ENCODE measurements at places on chromosomes 2 and 18. TPM values are rescaled to one million over a fixed set of nuclear protein-coding genes. Genes with fewer than 3 reads are reported as not detected.

DNA sequence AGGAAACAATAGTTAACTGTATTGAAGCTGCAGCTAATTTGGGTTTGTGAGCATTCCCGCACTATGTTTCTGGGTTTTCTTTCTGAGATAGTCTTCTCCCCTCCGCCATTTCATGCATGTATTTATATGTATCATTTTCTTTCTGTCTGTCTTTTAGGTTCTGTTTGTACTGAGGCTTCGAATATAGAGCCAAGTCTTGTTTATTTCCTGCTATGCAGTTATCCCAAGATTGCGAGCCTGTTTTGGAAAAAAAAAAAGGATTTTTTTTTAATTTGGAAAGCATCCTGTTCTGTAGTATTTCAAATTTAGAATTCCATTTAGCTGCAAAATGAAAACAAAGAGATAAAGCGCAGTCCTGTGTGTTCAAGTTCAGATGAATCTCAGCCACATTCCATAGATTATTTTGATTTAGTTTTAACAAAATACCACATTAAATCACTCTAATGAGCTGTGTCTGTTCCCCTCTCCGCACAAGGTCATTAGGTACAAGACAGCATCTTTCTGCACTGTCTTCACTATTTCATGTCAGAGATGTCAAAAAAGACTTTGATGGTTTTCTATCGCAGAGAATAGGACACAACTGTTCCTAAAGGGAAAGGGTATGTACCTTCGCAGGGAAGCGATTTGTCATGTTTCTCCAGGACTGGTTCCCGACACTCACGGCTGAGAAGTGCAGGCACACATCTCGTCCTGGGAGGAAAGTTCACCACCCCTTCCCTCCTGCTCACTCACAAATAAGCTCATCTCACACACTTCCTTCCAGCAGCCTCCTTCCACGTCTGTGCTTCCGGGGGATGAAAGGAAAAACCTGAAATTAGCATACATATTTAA, 443.4 kb downstream of the ZNF516 start:
- DNase-seq: no peak

The TMEM163 gene
- 0.46 TPM for total RNA-seq

GRCh38 chr2:75333646-75334045, 134.3 kb upstream of the TACR1 start:
- DNase-seq: no peak

- DNase-seq: no peak
These were observed 121.8 kb downstream of the MEMO1 start for GRCh38 chr2:31889044-31889443.

GRCh38 chr2:71186973-71187372, 39.9 kb downstream of the PAIP2B start:
- no peak for DNase-seq

- no peak for DNase-seq
These were observed 405.1 kb upstream of the CWC22 start for GRCh38 chr2:180412219-180412618.

GRCh38 chr2:64414736-64415435, 39.1 kb upstream of the LGALSL start:
- DNase-seq: no peak

DNA sequence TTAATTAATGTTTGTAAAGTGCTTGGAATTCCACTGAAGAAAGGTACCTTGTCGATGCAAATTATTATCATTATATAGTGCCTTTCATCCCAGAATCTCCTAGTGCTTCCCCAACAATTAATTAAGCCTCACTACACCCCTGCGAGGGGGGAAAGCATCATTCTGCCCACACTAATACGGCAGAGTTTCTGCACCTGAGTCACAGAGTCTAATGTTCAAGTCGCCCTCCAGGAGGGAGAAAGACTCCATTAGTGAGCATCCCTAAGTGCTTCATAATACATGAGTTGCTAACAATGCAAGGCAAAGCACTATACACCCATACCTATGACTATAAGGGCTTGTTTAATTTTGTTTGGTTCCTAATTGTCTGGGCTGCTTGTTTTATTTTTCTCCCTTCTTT, 25.4 kb upstream of the NRP2 start:
- DNase-seq: no peak

GRCh38 chr2:37581433-37581832, 90.0 kb downstream of the CDC42EP3 start:
- DNase-seq: no peak

DNA sequence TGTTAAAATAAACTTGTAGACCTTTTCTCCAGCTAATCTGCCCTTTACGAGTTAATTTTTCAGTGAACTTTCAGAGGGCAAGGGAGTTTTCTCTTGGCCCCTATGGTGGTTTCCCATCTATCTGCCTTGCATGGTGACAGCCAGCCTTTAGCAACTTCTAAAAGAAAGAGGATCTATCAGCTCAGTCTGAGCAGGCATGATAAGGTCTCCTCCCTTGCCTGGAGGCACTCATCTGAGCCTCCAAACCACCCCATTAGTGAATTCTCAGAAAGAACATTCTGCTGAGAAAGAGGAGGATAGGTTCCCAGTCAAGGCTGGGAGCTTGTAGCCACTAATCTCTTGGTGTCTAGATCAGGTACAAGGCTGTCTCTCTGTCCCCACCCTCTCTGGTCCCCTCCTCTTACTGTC, 10.7 kb upstream of the GYPC start:
- DNase-seq: no peak

The PARD3B gene
- total RNA-seq: 7.8 TPM

DNA sequence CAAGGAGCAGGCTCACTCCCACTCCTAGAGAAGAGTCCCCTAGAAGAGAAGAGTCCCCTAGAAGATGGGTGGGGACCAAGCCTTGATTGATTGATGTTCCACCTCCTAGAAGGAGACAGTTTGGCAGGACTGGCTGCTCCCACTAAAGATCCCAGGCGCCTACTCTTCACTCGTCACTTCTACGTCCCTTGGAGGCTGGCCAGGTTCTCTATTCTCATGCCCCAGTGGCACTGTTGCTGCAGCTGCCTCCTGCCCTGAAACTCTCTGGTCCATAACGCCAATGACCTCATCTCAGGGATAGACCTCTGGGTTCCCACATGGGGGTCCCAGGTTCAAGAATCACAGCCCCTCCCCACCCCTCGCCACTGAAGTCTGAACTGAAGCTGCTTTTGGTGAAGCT, 2.5 kb upstream of the SP140L start:
- DNase-seq: no peak

DNA sequence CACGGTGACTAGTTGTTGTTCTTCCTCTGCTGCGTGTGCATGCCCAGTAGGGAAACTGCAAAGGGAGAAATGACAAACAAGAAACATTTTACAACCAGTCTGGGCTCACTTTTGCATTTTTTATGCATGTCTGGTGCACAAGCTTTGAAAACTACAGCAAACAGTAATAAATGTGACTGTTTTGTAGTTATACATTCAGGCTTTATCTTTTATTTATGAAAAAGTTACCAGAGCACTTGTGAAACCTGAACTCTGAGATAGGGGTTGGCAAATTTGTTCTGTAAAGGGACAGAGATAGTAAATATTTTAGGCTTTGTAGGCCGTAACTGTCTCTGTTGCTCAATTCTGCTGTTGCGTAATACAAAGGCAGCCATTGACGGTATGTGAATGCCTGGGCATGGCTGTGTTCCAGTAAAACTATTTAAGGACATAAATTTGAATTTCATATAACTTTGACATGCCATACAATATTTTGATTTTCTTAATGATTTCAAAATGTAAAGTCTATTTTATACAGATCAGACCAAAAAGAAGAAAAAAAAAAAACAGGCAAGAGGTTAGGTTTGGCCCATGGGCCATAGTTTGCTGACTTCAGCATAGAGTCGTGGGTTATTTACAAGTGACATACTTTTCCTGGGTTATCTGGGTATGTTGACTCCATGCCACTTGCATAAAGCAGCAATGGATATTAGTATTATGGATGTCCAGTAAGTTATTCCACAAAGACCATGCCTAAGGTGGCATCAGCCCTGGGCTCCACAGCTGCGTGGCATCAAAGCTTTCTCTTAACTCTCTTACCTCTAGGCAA, 53.6 kb upstream of the EML6 start:
- no peak for DNase-seq

DNA sequence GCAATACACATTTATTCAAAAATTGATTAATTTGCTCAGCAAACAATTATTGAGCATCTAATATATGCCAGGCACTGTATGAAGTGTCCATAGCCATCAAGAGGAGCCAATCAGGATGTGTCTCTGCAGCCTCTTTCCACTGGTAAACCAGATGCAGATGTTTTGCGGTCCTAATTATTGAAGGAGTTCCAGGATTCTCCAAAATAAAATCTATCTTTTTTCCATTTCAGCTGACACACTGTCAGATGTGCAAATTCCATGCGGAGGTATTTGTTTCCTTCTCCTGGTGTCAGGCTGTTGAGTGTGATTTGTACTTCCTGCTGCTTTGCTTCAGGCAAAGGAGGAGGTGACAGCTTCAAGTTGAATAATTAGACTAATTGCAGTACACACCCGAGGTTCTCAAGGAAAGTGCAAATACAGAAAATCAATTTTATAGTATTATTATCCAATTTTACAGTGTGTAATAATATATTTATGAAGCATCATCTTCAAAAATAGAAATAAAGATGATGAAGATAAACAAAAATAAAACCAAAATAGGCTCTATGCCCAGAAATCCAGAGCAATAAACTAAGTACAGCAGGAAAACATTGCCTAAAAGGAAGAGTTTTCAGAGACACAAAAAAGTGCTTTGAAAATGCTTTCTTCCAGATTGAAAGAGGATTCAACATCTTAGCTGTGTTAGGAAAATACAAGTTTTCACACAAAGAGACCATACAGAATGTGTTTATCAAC, 1352.9 kb upstream of the CHAC2 start:
- DNase-seq: no peak

- no peak for DNase-seq
These were observed 168.0 kb downstream of the CERS6 start for GRCh38 chr2:168624028-168624427.

GRCh38 chr2:106886916-106887758, 1.2 kb upstream of the ST6GAL2 start:
- DNase-seq: no peak

The EVX2 gene
- total RNA-seq: not detected

The RFX8 gene
- not detected for total RNA-seq

- DNase-seq: no peak
These were observed 113.5 kb downstream of the FEZ2 start for GRCh38 chr2:36484454-36484853.

The HOXD9 gene
- not detected for total RNA-seq

The TCF23 gene
- 0.16 TPM for total RNA-seq

DNA sequence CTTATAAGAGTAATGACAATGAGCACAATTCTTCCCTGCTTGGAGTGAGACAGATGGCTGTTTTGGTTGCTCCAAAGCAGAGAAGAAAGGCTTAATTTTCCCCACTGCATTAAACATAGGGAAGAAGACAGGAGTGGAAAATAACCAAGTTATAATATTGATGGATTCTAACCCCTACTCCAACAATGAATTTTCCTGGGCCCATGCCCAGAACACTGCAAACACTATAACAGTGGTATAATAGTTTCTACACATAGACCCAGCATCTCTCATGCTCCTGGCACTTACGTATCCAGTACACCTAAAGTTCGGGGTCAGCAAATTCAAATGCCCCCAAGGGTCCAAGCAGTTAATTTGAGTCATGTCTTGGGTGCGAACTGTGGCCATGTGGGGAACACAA, 613.4 kb downstream of the PLCL1 start:
- DNase-seq: no peak

The AP1S3 gene
- 0.35 TPM for total RNA-seq

DNA sequence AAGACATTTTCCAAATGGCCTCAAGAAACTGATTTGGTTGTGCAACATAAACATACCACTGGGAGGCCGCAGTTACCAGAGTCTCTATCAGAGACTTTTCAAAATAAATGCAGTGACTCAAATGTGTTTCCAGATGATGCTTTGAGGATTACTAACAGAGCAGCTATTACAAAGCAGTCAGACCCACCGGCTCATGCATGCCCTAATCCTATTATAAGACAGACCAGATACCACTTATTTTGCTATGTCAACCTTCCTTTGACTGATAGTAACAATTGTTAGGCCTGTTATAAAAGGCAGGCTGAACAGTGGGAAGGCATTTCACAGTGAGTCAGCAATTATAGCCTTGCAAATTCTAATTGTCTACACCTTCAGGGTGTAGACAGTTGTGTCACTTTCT, 217.7 kb downstream of the LRRTM1 start:
- DNase-seq: no peak

The RAPH1 gene
- total RNA-seq: 15.1 TPM

DNA sequence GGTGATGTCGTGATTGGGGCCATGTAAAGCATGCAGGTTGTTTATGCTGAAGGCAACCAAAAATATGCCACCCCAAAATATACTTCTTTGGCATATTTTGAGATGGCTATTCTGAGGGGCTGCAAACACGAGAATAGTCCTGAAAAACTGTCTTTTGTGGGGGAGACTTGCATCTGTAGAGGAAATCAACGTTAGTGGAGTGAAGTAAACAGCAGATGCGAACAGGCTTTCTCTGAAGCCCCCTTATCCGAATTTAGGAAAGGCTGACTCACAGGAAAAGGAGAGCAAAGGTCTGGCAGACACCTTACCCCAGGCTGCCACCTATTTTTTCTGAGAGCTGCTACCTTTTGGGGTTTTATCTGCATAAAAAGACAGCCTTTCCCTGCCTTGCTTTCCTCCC, 44.6 kb upstream of the MSH6 start:
- DNase-seq: no peak

DNA sequence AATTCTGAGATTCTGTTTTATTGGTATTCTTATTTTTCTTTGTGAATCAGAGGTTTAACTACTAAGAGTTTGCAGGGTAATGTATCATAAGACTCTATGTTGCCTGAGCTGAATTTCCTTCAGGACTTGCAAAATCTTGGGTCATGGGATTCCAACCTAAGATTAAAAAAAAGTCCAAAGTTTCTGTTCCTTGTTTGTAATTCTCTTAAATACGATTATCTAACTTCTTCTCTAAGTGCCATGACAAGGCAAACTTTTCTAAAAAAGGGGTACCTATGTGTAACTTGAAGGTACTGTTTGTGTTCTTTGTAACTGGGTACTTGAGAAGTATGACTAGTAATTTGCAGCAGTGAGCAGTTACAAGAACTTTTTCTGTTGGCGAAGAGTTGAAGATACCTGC, 181.3 kb upstream of the ZEB2 start:
- DNase-seq: no peak

The LRRTM1 gene
- 0.68 TPM for total RNA-seq

The PTPN4 gene
- 40.4 TPM for total RNA-seq

GRCh38 chr2:164000176-164000575, 264.4 kb upstream of the FIGN start:
- DNase-seq: no peak

DNA sequence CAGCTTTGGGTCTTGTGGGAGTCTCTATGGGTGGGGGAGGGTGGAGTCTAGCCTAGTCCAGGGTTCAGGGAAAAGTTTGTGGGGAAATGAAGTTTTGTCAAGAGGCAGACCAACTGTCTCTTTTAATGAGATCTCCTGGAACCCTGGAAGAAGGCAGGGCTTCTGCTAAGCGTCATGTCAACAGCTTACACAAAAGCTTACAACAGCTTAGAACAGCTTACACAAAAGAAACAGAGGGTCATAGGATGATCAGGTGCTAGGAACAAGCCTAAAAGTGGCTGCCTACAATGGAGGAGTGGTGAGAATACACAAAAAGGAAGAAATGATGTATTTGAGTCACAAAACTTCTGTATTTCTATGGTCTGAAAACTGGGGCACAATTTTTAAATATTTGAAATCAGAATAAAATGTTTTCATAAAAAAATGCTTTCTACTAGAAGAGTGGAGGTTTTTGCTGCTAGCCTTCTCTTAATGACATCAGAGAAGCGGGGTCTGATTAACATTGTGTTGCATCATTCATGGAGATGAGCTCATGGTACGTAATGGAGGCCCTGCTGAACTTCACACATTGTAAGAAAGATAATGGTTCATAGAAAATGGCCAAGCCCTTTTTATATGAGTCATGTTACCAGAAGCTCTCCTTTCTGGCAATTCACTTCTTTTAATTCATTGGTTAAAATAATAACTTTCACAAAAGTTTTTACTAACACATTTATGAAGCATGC, 351.0 kb downstream of the PIK3C3 start:
- no peak for DNase-seq

The UCN gene
- 0.84 TPM for total RNA-seq

Measured in Right ventricle myocardium inferior (tissue), 1 donor.